A549 treated with CpdA at 1 μM for 4 hours (cell line): ENCODE measurements at places on chromosomes 1 and 21. TPM values are rescaled to one million over a fixed set of nuclear protein-coding genes. Genes with fewer than 3 reads are reported as not detected.

CRYZL1 gene
- total RNA-seq, result 10.7 to 16.6 TPM (median 15.2 TPM) in 5 replicates

ST6GALNAC3 gene
- 0.24 to 0.80 TPM (median 0.54 TPM) in 5 replicates for total RNA-seq

RAB13 gene
- 134 to 160 TPM (median 139 TPM) in 5 replicates for total RNA-seq

VSIG8 gene
- 0.07 to 0.14 TPM in 2 of 5 replicates, not detected in the others for total RNA-seq

HNRNPCL2 gene
- not detected in 5 replicates for total RNA-seq

ARHGAP30 gene
- total RNA-seq, result 0.05 to 0.19 TPM (median 0.11 TPM) in 4 of 5 replicates, not detected in the other
